ENCODE measurements at places on chromosomes 3 and 15.
A peak's percentile ranks its signal among the peaks of the same experiment; 100 is the strongest.

DNA sequence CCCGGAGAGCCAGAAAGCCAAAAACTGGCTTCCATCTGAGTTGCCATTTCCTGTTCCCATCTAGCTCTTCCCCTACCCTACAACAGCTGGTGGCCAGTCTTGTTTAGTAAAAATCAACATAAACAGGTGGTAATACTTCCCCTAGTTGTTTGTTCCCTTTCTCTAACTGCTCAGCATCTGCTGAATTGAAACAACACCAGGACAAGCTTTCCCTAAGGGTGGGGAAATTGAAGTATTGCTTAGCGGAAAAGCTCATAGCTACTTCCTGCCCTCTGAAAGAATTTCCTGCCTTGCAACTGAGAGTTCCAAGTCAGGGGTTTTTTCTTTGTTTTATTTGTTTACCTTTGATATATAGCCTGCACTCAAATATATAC is 66.8 kb downstream of the HMG20A start:
- DNase-seq: no peak

DNA sequence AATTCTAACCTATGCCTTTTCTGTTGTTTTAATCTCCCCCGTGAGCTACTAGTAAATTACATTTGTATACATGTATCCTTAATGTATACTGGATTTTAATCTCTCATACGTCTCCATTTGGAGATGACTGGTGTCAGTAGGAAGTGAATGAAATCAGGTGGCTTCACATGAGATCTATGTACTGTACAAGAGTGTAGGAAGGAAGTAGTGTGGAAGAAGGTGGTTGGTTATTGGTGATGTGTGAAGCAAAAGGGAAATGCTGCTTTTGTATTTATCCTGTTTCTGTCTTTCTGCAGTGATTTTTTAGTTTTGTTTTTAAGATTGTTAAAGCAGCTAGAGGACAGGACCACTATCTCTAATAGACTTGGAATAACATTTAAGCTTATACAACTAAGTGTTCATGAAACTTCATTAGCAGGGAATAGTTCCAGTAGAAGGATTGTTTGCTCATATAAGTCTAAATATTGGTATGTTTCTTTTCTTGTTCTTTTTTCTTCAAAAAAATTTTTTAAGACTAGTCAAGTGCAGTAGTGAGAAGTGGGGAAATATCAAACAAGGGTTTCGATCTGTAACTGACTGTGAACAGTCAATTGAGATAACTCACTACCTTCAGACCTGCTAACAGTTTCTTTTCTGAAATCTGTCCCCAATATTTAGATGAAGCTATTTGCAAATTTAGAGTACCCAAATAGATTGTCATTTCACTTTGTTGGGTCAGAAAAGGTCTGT is 15.3 kb downstream of the SNX1 start:
- DNase-seq: no peak

GRCh38 chr3:126620738-126621137 is 34.2 kb downstream of the TXNRD3 start:
- no peak for DNase-seq

GRCh38 chr15:49288391-49288790 is 118.3 kb downstream of the GALK2 start:
- DNase-seq: no peak

DNA sequence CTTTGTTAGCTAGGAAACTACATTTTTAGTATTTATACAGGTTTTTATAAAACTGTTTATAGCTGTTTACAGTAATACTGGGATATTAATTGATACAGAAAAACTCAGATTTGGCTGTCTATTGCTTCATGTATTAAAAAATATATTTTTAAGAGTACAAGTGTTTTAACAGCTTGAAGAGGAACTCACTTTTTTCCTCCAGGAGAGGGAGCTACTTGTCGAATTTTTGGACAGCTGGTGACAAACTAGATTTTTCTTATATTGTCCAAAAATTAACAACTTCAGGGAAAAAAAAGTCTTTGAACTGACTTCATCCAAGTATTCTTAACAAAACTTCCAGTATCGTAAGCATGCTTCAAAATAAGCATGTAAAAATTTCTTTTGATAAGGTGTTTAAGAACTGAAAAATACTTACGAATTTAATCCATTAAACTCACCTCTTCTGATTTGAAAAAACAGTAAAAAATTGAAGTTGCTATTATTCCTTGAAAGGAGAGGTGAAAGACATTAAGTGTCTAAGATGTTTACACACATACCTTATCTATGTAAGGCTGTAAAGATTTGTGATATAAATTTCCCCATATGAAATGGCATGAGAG is 4.0 kb downstream of the DIPK2A start:
- peak; percentile 59 for DNase-seq

GRCh38 chr3:71388535-71389120 is 194.9 kb downstream of the FOXP1 start:
- DNase-seq: no peak

GRCh38 chr3:123319760-123320159 is 118.0 kb downstream of the SEC22A start:
- no peak for DNase-seq

- DNase-seq: no peak
Measured at GRCh38 chr3:11705049-11705448, 61.3 kb upstream of the VGLL4 start.

- DNase-seq: no peak
Measured at GRCh38 chr3:172410702-172411477, 37.4 kb downstream of the GHSR start.

- no peak for DNase-seq
Measured at GRCh38 chr3:195570344-195570743, 13.4 kb downstream of the APOD start.

DNA sequence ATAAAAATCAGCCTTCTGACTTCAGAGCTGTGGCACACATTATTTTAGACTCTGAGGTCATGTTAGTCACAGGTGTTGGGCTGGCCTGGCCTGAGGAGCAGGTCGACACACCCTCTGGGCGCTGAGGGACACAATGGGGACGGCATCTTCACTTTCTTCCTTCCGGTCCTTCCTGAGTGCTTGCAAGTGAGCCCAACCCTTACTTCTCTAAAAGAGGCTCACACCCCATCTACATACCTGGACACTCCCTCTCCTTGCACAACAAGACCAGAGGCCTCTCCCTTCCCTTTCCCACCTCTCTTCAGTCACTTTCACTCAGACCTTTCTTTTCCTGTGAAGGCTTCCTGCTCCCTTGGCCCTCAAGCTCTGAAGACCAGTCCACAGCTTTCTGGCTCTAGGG is 85.4 kb downstream of the XXYLT1 start:
- DNase-seq: no peak

- DNase-seq: no peak
Measured at GRCh38 chr3:52679199-52679538, 6.5 kb downstream of the PBRM1 start.

DNA sequence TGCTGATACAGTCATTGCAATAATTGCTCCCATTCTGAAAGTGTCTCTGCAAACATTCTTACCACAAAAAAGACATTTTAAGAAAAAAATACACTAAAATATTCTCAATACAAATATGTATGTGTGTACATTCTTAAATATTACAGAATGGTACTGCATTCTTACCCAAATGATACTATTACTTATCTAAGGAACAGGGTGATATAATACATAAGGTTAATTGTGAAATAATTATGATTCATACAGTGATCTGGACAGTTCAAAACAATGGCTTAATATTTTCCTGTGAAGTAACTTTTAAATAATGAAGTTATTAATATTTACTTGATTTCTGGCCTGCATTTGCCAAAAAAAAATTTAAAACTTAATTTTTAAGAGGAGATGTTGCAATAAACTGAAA is 694.6 kb downstream of the TUSC7 start:
- DNase-seq: no peak

DNA sequence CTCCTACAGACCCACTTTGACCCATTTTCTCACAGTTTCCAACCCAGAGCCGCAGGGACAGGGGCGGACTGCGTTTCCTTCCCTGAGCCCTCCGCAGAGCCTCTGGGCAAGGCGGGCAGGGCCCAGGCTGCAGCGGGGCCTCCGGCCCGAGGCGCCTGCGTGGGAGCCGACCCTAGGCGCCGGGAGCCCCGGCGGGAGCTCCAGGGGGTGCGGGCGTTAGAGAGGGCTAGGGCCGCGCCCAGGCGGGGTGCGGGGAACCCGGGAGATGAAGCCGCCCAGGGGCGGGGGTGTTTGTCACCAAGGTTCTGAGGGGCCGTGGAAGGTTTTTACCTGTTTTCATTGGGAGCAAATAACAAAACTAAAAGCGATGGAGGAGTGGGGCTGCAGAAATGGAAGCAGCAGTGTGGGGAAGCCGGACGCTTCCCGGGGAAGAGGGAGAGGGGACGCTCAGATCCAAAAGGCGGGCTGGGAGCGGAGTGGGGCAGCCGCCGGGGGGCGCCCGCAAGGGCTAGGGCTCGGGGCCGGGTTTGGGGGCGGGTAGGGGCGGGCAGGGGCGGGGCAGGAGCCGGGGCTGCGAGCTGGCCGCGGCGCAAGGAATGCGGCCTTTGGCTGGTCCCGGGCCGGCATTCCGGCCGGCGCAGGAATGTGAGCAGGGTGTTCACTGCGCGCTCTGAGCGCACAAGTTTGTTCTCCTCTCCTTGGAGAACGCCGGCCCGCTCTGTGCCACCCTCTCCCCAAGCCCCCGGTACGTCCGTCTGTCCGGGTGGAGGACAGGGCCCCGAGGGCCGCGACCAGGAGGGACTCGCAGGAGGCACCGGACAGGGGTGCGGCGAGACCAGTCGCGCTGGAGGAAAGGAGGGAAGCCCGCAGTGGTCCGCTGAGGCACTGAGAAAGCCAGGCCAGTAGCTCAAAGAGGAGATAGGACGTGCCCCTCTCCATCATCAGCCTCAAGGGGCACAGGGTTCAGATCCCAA is 61.1 kb downstream of the AMOTL2 start:
- DNase-seq: peak; percentile 47

DNA sequence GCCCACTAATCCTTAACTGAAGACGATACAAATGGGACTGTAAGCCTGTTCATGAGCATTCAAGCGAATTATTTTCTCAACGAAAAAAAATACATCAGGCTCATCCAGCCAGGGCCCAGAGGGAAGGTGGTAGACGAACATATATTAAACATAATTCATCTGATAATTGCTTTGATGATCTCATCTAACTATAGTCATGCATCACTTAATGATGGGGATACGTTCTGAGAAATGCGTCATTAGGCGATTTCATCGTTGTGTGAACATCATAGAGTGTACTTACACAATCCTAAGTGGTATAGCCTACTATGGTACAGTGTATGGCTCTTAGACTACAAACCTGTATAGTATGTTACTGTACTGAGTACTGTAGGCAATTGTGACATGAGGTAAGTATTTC is 10.0 kb upstream of the SPINK8 start:
- DNase-seq: no peak

- peak; percentile 82 for DNase-seq
Measured at GRCh38 chr15:63093486-63094205, 28.0 kb upstream of the LACTB start.

- DNase-seq: peak; percentile 63
Measured at GRCh38 chr15:61364871-61365270, 135.8 kb upstream of the RORA start.

DNA sequence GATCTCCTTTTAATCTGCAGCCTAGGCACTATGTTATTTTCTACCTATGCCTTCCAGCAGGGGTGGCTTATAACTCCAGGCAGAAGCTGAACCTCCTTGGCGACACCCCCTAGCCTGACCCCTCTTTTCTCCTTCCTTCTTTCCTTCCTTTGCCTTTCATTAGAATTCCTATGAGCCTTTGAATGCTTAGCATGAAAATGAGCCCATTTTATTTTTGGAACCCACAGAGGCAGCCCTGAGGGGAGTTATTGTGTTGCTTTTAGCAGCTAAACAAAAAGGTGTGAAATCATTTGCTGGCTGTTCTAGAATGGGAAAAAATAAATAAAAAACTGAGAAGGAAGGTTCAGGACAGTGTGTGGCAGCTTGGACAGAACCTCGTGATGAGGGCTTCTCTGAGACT is 164.6 kb upstream of the ICE2 start:
- no peak for DNase-seq

DNA sequence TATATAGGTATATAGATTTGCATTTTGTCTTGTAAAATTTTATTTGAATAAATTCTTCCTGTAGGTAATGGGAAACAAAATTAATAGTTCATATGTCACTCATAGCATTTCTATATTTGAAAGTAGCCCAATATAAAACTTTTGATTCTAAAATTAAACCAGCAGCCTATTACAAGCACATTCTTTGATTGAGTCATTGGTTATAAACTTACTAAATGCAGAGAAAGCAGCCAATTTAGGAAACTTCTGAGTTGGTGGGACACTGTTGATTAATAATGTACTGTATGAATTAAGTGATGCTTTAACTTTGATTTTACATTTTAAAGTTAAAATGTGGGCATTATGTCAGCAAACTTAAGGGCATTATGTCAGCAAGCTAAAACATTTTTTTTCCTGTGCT is 34.5 kb downstream of the NR1D2 start:
- DNase-seq: no peak

Data from DMS53 (cell line).